ENCODE measurements at places on chromosomes 13 and 19.

GRCh38 chr19:35095667-35096368 is 19.8 kb upstream of the FXYD3 start:
- DNase-seq, result no peak

GRCh38 chr13:25489238-25489637 is 117.5 kb downstream of the ATP8A2 start:
- DNase-seq, result no peak

- DNase-seq, result no peak
These were observed 109.0 kb upstream of the HTR2A start for GRCh38 chr13:47005756-47006414.

GRCh38 chr19:55149078-55150003 is at the start of gene TNNT1:
TNNT1 (minus strand) TSS chr19:55149206; CDS start chr19:55147157, 2,049 bp downstream.
- DNase-seq, result no peak

DNA sequence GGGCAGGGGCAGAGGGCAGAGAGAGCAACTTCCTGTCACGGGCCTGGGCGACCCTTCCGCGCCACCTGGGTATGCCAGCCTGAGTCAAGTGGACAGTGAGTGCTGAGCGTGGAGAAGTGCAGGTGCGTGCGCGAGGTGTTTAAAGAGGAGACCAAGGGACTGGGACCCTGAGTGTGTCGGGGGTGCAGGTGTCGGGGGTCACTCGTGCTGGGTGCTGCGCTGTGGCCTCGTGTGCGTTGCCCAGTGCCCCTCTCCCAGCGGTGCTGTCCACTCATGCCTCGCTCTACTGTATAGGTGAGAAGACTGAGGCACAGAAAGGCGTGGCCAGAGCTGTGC is 18.9 kb upstream of the KCTD15 start:
- DNase-seq, result no peak

- no peak for DNase-seq
These were observed 2.3 kb downstream of the DDX39A start for GRCh38 chr19:14416817-14417231.

DNA sequence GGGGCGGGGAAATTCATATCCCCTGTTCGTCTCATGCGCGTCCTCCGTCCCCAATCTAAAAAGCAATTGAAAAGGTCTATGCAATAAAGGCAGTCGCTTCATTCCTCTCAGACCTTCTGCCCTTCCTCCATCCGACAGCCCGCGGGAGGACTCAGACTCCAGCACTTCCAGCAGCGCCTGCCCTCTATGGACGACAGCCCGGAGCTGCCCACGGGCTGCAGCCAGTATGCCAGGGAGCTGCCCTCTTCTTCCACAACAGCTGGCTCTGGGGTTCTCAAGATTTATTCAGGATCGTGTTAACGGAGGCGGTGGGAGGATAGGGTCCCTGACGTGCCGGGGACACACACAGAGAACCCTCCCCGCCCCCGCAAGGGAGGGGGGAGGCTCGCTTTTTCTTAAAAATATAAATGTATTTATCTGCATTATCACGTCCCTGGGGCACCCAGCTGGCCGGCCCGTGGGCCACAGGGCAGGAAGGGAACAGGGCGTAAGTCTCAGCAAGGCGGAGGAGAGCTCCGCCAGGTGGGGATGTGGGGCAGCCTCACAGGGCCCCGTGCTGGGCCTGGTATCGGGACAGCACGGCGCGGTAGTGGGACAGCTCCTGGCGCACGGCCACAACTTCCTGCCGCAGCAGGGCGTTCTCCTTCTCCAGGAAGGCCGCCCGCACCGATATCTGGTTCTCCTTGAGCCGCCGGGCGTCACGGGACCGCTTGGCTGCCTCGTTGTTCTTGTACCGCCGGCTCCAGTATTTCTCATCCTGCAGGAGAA is 6.7 kb downstream of the DBP start:
- no peak for DNase-seq

DNA sequence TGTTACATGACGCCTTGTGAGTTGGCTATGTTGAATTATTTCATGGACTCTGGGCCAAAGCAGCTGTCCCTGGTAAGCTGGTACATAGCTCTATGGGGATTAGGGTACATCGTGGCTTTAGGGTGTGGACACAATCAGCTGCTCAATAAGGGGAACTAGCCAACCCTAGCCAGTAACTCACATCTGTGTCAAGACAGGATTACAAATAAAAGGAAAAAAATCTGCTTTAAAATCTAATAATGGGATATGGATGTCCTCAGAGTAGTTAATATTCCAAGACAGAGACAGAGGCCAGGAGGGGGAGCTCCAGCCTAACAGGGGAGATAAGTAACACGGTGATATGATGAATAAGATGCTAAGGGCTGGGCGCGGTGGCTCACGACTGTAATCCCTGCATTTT is 21.1 kb upstream of the ZNF766 start:
- DNase-seq, result peak; percentile 46

DNA sequence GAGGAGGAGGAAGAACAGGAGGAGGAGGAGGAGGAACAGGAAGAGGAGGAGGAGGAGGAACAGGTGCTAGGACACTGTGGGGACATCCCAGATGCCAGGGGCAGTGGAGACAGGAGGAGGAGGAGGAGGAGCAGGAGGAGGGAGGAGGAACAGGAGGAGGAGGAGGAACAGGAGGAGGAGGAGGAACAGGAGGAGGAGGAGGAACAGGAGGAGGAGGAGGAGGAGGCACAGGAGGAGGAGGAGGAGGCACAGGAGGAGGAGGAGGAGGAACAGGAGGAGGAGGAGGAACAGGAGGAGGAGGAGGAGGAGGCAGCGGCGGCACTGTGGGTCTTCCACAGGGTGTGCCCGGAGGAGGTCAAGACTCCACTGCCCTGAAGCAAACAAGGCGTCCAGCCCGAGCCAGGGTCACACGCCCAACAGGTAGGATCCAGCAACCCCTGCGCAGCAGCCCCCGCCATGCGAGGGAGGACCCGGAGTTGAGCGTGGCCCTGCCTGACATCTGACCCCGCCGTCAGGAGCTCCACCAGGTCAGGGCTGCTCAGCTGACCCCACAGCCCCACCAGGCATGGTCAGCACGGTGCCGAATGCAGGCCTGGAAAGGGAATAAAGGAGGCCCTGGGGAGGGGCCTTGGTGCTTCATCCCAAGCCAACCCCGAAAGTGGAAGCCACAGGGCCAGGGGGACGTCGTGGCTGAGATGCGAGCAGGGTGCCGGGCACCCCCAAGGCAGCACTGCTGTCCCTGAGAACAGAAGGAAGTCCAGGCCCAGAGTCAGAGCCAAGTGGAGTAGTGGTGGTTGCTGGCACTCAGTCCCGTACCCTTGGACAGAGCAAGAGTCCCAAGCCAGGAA is 9.2 kb downstream of the SBNO2 start:
- DNase-seq, result no peak

DNA sequence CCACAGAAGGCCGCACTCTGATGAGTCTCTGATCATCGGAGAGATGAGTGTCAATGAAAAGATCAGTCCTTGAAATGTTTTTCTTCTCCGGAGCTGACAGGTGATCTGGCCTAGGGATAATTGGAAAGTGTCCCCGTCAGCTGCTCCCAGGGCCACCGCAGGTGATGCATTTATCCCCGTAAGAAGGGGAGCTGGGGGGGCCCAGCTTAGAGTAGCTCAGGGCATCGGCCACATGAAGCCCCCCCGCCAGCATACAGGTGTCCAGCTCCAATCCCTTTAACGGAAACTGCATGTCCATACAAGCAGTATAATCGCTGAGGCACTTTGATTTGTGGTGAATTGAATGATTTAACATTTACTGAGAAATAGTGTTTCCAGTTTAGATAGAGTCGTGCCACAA is 27.7 kb downstream of the ATP4B start:
- no peak for DNase-seq

GRCh38 chr13:113637262-113638160 is 20.5 kb downstream of the ATP4B start:
- no peak for DNase-seq

DNA sequence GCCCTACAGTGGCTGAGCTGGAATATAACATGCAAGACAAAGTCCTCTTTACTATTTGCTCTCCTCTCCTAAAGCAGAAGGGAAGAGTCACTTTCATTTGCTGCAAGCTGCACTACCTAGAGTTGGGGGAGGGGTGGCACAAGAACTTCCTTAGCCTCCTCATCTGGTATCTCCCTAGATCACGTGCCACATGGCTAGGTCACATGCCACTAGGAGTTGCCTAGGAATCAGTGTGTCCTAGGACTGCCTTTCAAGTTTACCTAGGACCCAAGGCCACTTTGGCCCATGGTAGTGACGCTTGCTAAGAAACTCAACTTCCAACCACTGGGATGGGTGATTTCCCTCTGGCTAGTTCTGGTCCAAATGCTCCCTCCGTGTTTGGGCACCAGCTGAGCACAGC is 625.2 kb downstream of the DIAPH3 start:
- no peak for DNase-seq

- DNase-seq, result no peak
These were observed 24.4 kb upstream of the LDLR start for GRCh38 chr19:11064831-11065303.

GRCh38 chr13:32195713-32196112 is 119.5 kb downstream of the ZAR1L start:
- DNase-seq, result no peak

DNA sequence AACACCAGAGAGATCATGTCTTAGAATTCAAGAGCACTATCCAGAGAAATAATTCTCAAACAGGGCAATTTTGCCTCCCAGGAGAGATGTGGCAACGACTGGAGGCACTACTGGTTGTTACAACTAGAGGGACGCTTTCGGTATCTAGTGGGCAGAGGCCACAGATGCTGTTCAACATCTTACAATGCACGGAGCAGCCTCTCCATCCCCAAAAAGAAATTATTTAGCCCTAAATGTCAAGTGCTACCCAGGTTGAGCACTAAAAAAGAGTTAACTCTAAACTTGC is 78.6 kb downstream of the ABCC4 start:
- DNase-seq, result no peak

DNA sequence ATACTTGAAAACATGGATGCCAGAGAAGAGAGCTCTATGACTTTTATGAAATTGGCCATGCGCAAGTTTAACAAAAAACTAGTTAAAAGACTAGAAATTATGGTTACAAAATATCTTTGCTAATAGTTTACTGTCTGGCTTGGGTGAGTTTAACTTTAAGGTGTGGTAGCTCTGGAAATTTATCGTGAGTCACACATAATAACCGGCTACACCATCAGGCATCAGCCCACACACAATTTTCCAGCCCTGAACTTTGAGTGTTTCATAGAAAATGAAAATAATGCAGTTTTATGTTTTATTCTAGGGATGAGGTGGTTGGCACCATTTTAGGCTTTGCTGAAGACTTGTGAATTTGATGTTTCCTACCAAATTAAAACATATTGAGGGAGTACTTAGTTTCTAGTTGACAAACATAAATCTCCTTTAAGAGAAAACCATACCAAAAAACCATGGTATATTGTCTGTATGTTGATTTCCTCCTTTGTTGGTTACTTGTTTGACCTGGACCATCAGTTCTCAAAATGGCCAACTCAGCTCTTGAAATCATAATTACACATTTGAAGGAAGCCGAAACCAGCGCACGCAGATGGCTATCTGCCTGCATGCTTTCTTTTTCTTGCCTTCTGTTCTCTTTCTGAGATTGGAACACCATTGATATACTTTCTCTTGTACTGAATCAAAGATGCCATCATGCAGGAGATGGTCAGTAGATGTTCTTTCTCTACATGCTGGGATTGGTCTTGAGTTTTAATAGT is 125.1 kb downstream of the AKAP11 start:
- no peak for DNase-seq

DNA sequence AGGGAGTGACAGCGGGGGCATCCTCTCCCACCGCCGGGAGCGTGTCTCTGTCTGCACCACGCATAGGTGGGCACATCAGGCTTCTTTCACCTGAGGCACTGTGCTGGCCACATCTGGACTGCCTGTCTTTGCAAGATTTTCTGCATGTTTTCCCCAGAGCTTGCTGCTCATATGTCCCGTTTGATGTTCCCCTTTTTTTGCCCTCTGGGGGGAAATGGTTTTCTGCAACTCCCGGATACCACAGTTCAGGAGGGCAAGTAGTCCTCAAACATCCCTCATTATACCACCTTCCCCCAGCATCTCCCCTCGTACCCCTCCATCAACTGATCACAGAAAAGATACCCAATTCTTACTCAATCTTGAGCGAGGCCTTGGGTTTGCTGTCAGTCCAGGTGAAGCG is 168.0 kb downstream of the PAN3 start:
- DNase-seq, result no peak

DNA sequence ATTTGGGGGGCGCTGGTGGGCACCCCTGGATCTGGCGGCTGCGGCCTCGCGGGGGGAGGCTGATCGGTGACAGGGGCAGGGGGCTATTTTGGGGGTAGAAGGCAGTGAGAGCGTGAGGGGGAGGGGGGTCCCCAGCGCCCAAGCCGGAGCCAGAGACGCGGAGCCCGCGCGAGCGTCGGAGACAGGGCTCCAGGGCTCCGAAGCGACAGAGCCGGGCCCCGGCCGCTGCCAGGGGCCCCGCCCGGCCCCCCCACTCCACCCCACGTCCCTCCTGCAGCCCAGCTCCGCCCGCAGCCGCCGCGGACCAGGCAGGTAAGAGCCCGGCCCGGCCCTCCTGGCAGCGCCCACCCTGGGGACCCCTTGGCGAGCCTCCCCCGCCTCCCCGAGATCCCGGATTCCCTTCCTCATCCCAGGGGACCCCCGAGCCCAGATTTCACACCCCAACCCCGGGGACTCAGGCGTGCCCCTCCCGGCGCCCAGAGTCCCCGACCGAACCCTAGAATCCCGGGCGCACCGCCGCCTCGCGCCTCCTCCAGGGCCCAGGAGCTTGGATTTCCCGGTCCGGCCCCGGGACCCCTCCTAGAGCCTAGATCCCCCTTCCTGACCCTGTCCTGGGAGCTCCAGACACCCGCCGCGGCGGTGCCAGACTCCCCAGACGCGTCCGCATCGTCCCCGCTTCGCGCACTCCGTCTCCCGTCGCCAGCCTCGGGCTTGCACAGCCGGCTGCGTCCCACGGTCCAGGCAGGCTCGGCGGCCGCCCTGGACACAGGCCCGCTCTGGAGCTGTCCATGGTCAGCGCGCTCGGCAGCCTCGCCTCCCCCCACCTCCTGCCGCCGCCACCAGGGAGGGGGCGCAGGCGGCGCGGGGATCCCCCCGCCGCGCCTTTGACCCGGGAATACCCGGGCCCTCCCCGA is at the start of gene PPFIA3:
Gene PPFIA3 (plus strand): TSS at position 134 of the 914 bp plus-strand sequence. CDS start 8,330 bp downstream, outside the sequence.
- DNase-seq, result no peak

GRCh38 chr13:30071969-30072817 is 221.8 kb upstream of the UBL3 start:
- no peak for DNase-seq

DNA sequence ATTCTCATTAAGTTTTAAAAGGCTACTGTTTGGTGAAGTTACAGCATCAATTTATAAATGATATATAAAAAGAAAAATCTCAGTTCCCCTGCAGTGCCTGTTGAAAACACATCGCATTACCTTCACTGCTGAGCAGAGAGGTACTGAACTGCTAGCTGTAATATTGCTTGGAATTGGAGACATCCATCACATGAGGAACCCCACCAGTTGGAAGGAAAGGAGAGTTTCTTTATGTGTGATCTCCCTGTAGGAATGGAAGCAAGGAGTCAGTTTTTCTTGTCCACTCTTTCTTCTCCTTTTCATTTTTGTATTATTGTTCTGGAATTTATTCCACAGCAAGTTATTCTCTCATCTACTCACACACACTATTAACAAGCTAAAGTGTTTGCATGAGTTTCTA is 1586.0 kb upstream of the PRR20A start:
- no peak for DNase-seq

DNA sequence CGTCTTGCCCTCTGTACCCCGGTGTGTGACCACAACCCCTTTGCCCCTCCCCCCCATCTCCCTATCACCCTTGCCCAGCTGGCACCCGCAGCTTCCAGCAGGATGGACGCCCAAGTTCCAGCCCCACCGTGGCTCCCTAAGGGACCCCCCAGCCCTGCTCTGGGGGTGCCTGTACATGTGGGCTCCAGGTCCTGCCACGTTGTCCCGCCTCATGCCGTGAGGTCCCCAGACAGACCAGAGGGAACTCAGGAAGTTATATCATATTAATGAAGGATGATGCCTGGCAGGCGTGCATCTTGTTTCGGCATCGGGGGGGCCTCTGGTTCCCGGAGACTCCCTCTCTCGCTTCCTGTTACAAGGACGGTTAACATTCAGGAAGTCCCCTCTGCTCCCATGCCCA is 1.6 kb upstream of the PTGIR start:
- no peak for DNase-seq

All from CD4-positive, alpha-beta T cell treated with Interleukin-6 at 100 ng/mL for 8 hours (primary cell).